ENCODE measurements at places on chromosomes 4 and X. TPM values are rescaled to one million over a fixed set of nuclear protein-coding genes. Genes with fewer than 3 reads are reported as not detected.

GNL3L gene
- 37.5 TPM for total RNA-seq

CFAP47 gene
- total RNA-seq = not detected

DBET gene
- total RNA-seq = 0.99 TPM

OPHN1 gene
- total RNA-seq = 7.3 TPM

SRPX gene
- total RNA-seq = 66.3 TPM

Data from mammary epithelial cell (primary cell).